ENCODE measurements at places on chromosomes 16 and 17.

- no peak for DNase-seq
These were observed 504.2 kb upstream of the PSMD7 start for GRCh38 chr16:73792199-73793020.

DNA sequence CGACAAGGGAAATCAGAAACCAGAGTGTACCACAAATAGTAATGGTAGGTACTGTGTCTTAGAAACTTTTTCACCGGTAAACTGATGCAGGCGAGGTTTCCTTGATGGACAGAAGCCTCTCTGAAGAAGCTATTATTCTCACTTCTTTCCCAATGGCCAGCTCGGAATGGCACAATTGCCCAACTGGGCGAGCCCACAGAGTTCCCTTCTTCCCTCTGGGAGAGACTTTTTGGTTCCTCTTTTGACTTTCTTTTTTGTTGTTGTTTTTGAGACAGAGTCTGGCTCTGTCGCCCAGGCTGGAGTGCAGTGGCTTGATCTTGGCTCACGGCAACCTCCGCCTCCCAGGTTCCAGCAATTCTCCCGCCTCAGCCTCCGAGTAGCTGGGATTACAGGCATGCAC, 16.9 kb downstream of the SLC43A2 start:
- DNase-seq = no peak

DNA sequence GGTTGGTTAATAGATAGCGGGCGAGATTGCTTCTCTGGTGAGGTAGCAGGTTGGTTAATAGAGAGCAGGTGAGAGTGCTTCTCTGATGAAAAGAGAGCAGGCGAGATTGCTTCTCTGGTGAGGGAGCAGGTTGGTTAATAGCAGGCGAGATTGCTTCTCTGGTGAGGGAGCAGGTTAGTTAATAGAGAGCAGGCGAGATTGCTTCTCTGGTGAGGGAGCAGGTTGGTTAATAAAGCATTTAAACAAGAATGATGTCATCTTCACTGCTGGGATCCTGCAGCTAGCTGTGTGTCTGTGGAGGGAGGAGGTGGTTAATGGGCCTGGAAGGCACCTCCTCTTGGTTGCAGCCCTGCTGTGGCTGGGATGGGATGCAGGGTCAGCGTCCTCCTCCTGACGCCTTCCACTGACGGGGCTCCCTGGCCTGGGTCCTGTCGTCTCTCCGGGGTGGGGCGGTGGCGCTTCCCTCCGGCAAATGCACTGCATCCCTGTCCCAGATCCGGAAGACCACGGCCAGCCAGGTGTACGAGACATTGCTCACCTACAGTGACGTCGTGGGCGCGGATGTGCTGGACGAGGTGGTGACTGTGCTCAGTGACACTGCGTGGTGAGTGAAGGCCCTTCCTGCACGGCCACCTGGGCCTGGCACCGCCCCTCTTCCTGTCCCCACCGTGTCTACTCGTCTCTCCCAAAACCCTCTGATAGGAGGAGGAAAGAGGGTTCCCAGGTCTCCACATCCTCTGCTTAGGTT, 99.2 kb upstream of the ZNF750 start:
- no peak for DNase-seq

GRCh38 chr17:2157081-2157480, 102.2 kb downstream of the HIC1 start:
- no peak for DNase-seq

DNA sequence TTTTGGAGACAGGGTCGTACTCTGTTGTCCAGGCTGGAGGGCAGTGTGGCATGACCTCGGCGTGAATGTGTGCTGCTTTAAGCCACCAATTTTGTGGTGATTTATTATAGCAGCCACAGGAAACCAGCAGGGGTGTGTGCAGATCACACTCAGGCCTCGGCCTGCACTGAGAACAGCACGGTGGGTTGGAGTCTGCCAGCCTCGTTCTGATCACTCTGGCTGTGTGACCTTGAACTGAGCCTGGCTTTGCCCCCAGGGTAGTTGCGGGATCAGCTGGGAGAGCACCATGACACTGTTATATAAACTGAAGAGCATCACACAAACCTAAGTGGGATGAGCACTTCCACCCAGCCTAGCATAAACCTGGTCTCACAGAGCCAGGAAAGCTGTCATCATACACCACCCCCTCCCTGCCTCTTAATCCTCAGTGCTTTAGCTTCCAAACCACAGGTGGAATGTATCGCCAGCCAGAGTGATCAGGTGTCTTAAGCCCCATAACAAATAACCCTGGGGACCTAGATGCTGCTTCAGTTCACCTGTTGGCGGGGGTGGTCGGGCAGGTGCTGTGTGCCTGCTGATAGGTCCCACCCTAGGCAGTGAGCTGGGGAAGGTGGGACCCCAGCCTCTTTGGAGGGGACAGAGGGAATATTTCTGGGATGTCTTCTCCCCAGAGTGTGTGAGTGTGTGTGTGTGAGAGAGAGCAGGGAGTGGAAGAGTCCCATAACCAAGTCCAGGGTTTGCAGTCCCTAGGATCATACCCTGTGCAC, 28.6 kb upstream of the NDRG4 start:
- peak; percentile 70 for DNase-seq

- peak; percentile 85 for DNase-seq
These were observed 1.3 kb upstream of the HIC1 start for GRCh38 chr17:2053380-2054261.

- DNase-seq = no peak
These were observed 305.0 kb downstream of the SOX9 start for GRCh38 chr17:72425794-72426168.

DNA sequence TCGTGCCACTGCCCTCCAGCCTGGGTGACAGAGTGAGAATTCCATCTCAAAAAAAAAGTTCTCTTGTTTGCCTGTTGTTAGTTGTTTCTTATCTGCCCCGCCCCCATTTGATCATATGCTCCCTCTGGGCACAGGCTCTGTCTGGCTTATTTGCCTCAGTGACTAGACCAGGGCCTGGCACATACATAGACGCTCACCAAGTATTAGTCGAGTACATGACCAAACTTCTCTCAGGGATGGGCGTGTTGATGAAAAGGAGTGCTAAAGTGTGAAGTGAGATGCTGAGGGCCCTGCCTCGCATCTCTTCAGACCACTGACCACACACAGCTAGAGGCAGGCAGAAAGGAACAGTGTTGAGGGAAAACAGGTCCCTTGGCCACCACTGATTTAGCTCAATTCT, 3.3 kb upstream of the HELZ start:
- DNase-seq = no peak

- no peak for DNase-seq
These were observed 8.5 kb downstream of the TIMM22 start for GRCh38 chr17:1005361-1005946.

- no peak for DNase-seq
These were observed 3.4 kb downstream of the NPTX1 start for GRCh38 chr17:80472996-80473395.

DNA sequence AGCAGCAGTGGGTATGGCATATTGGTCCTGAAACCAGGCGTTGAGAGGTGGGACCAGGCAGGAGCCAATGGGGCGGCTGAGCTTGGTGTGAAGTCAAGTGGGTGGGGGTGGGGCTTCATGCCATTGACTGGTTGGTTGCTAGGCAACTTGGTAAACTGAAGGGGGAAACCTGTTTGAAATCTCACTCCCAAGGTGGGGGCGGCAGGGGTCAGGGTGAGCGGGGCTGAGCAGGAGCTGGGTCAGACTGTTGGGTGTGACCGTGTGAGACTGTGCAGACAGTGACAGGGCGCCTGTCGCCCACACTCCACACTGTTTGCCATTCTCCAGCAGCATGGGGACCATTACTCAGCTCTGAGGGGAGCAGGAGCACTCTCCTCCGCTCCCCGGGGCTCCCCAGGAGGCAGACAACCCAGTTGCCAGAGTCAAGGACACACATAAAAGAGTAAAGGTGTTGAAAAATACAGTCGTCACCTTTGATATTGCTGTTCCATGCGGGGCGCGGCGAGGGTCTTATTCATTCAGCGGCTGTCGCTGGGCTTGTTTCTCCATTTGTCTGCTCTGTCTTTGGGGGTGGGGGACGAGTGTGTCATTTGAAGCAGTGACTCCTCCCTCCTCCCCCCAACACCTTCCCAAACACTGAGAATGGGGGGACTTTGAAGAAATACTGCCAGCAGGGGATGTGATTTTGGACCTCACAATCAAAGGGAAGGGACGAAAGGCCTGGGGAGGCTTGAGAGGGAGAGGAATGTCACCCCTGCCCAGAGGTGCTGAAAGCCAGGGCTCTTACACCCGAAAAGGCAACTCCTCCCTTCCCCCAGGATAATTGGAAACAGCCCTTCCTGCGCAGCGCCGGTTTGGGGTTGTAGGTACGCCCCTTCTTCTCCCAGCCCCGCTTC, 1.2 kb upstream of the EFNB3 start:
- DNase-seq = peak; percentile 95

- DNase-seq = no peak
These were observed 14.5 kb upstream of the RPL13 start for GRCh38 chr16:89545831-89546574.

- DNase-seq = no peak
These were observed 23.9 kb upstream of the TOM1L1 start for GRCh38 chr17:54876656-54877195.

DNA sequence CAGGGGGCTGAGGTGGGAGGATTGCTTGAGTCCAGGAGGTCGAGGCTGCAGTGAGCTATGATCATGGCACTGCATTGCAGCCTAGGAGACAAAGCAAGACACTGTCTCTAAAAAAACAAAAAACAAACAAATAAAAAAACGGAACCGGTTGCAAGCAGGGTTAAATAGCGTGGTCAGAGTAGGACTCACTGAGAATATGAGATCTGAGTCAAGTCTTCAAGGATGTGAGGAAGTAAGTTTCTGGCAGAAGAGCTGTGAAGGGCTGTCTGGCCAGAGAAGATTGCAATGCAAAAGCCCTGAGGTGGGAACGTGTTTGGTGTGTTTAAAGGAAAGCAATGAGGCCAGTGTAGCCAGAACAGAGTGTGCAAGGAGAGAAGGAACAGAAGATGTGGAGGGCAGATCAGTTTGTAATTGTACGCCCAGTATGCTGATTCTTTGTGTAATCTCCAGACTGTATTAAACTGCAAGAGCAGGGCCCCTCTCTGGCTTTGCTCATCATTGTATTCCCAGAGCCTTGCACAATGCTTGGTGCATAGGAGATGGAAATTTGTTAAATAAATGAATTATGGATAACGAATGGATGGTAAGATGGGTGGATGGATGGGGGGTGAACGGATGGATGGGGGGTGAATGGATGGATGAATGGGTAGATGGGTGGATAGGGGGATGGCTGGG, 6.3 kb downstream of the G6PC1 start:
- DNase-seq = no peak

DNA sequence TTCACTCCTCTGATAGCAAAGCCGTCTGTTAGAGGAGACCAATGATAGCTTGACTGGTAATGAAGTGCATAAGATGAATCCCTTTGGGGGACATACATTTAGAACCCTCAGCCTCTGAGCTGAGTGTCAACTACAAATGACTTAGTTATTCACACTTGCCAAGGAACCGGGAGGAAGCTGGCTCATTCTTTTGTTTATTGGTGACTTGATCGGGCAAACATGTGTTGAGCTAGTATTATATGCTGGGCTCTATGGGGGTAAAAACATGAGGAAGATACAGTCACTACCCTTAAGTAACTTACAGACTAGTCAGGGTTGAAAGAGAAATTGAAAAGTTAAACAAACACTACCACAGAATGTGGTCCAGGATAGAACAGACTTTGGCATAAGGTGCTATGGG, 3.0 kb downstream of the CCL16 start:
- DNase-seq = no peak

DNA sequence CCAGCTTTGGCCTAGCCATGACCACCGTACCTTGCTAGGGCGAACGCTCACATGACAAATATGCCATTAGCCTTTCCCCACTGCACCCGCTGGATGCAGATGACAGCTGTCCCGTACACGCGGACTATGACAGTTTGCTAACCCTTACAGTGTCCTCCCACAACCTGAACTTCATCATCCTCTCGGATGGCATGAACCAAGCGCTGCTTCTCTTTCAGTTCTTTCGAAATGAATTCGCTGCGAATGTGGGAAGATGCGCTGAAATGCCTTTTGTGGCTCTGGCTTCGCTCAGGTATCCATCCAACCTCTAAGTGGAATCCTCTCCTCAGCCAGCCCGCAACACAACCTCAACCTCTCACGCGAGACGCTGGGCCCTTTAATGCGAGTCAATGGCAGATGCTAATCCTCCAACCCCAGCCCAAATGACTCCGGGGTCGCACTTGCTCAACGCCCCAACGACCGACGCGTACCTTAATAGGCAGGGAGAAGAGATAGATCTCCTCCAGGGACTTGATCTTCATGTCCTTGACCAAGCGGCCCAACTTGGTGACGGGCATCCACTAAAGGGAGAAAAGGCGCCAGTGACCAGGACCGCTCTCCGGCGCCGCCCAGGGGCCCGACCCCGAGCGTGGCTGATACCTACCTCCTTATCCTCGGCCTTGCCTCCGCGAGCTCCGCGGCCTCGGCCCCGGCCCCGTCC, 670 bp downstream of the RPS2 start:
- DNase-seq = peak; percentile 50

GRCh38 chr16:58454856-58455255, 45.1 kb upstream of the NDRG4 start:
- DNase-seq = no peak

DNA sequence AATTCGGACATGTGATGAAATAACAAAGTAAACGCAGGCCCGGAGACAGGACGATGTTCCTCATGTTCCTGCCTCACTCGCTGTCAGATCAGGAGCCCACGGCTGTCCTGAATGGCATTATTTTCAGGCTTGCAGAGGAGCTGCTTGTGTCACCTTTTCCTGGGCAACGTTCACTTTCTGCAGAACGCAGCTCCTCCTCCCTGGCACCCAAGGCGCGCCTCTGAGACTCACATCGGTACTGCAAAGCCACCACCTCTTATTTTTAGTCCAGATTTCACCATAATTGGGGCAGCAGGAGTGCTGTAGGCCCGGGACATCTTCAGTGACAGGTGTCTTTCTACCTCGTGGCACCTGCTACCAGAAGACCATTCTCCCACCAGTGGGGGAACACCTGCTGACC, 8.0 kb upstream of the C16orf96 start:
- DNase-seq = no peak

DNA sequence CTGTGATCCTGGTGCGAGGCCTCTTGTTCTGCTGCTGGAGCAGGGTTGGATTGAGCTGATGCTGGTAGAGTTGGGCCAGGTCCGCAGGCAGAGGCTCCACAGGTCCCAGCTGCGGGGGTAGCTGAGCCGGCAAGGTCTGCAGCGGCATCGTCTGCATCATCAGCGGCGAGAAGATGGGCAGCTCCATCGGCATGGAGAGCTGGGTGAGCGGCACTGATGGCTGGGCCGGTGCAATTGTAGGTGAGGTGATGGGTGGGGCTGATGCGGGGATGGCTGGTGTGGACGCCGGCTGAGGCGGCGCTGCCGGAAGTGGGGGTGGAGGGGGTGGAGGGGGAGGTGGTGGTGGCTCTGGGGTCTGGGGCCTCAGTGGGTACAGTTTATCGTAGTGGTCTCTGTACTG, 251.7 kb downstream of the ZFHX3 start:
- DNase-seq = no peak

DNA sequence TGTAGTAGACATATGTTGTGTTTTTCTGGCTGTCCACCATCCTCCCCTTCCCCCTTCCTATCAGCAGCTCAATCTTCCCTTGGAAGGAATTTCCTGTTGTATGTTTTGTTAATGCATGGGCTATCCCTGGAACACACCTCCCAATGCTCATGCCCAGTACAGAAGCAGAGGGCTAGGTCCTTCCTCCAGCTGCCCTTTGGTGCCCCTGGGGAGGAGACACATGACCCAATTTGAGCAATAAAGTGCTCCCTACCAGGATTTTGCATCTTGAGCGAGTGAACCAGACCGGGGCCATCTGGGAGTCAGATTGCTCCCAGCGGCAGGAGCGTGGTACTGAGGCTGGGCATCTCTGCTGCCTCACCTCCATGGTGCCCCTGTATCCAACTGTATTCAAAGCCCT, 141.5 kb upstream of the MED13 start:
- peak; percentile 30 for DNase-seq

- DNase-seq = no peak
These were observed 280.8 kb upstream of the IRX5 start for GRCh38 chr16:54649876-54650275.
